Panc1 (cell line): ENCODE measurements at places on chromosomes 1 and 21.

DNA sequence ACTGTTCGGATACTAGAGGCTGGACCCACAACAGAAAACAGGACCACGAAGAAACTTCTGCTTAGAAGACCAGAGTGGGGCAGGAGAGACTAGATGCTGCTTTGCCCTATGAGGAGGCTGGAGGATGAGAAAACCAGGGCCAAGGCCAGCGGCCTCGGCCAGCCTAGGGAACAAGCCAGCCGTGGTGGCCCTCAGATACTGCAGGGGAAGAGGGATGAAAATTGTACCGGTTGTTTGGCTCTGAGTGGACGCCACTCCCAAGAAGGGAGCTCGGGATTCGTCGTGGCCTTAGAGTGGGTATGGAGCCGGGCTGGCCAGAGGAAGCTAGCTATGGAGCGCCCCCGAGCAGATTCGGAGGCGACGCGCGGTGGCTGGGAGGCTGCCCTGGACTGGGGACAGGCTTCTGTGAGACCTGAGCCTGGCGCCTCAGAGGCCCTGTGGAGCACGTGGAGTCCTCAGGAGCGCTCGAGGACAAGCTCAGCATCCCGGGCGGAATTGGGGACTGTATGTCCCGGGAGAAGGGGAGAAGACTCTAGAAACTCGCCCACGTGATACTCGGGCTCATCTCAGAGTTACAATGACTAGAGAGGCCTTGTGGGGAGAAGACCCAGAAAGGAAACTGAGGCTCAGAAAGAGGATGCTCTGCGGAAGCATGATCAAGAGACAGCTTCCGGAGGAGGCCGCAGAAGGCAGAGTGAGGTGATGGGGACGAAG, 2.8 kb downstream of the PRRX1 start:
- DNase-seq = no peak

- no peak for DNase-seq
Measured at GRCh38 chr1:51922040-51922439, 43.5 kb upstream of the NRDC start.

GRCh38 chr1:16183765-16184556, 28.1 kb upstream of the EPHA2 start:
- DNase-seq = no peak

DNA sequence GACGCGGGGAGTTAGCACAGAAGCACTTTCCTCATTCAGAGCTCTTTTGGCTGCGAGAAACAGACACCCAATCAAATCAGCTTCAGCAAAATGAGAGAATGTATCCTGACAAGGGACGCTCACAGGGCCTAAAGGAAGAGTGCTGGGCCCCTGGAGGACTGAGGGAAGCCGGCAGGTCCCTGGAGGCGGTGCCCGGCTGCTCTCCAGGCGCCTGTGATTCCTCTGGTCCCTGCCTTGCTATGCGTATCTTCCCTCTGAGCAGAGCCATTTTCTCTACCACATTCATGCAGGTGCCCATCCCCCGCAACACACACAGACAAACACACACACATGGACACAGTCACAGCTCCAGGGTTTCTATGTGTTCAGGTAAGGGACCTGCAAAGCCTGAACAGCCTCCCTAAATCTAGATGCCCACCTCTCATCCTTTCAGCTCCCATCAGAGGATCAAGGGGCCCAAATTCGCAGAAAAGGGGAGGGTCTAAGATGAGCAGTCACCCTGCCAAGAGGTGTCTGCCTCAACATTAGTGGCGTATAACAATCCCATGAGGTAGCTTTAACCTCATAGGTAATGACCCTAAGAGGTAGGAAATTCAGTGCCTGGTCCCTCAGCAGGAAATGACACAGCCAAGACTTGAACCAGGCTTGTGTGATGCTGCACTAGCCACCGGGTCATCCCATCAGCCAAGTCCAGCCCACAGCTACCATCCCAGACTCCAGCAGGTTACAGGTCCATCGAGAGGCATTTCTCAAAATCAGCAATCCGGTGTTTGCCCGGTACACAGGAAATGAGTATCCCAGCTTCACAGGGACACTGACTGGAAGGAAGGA, 29.0 kb downstream of the PTAFR start:
- DNase-seq = no peak

DNA sequence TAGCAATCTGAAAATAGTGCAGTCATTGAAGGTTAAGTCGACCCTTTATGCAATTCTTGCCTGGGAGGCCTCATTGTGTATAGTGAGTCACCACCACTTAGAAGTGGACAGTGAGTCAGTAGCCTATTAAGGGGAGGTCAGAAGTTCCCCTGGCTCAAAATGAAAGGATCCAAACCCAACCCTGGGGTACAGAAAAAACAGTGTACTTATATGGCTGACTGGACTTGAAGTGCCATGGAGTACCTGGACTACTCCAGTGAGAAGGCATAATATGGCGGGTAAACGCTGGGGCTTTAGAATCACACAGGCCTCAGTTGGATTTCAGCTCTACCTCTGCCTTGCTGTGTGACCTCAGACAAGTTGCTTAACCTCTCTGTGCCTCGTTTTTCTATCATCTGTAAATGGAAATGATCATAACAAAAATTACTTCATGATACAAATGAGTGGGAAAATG, 2.2 kb upstream of the BCL9 start:
- DNase-seq = peak; percentile 58

GRCh38 chr1:87885278-87886025, 556.8 kb downstream of the LMO4 start:
- no peak for DNase-seq

DNA sequence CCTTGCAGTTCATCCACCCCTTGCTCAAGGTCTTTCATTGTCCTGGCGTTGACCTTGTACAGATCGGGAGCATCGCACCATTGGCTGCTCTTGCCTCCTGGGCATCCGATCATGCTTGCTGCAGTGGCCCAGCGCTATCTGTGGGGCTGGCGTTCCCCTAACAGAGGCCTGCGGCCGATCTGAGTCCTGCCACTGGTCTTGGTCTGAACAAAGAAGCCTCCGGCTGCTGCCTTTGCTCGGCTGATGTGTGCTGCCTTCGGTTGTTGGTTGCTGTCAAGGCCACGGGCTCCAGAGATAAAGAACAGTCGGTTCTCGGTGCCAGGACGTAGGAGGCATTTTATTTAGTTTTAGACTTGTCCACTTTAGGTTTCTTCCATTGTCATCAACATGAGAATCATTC, 39.0 kb downstream of the PCNT start:
- no peak for DNase-seq

GRCh38 chr1:43272576-43273571, 3.1 kb downstream of the TMEM125 start:
- no peak for DNase-seq

- no peak for DNase-seq
Measured at GRCh38 chr1:44810101-44810761, 1.9 kb downstream of the BTBD19 start.

DNA sequence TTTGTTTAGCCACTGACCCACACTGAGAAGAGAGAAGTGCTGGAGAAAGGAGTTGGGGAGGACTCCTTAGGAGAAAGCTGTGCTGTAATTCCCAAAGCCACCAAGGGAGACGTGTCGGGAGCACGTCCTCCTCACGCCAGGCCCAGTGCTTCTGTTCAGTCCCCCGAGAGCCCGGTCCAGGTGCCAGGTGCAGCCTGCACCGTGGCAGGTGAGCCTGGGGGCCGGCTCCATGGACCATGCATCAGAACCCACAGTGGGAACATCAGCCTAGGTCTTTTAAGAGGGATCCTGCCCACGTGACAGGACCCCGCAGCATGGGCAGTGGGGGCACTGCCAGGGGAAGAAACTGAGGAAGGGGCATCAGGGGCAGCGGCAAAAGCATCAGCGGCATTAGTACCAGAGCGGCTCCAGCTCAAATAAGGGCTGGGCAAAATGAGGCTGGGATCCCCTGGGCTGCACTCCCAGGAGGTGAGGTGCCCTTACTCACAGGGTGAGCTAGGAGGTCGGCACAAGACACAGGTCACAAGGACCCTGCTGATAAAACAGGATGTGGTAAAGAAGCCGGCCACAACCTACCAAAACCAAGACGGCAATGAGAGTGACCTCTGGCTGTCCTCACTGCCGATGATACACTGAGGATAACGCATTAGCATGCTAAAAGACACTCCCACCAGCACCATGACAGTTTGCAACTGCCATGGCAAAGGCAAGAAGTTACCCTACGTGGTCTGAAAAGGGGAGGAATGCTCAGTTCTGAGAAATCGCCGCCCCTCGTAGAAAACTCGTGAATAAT, 24.6 kb upstream of the PRDM15 start:
- DNase-seq = no peak

DNA sequence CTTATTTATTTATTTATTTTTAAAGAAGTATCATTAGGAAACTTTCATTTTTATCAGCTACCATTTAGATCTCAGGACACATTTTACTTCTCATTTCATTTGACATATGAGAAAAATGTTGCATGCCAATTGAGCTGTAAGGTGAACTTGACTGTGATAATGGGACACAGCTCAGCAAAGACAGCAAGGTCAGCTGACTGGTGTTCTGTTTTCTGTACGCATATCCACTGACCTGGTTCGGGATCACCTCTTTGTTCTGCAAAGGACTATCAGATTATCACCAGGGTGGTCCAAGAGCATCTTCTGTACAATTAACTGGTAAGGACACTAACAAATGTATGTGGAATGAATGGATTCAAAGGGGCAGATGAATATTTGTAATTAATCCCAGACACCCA, 51.9 kb downstream of the TEX35 start:
- no peak for DNase-seq

GRCh38 chr1:111990878-111991718, 1.6 kb upstream of the KCND3 start:
- no peak for DNase-seq

GRCh38 chr1:234676103-234676594, 66.2 kb upstream of the IRF2BP2 start:
- DNase-seq = no peak

GRCh38 chr1:221939607-221940006, 197.7 kb upstream of the DUSP10 start:
- DNase-seq = no peak

DNA sequence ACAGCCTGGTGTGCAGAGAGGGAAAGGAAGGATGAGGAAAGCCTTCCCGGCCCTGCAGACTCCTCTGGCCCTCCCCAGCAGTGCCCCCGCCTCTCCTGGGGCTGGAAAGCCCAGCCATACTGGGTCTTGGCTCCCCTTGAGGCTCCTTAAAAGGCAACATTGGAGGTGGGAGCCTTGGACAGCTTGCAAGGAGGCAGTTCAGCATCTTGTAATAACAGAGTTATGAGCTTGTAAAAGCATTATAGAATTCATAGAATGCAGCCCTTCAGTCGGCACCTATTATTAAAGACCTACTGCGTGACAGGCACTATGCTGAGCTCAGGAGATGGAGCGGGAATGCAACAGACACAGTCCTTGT, 4.2 kb downstream of the TINAGL1 start:
- no peak for DNase-seq

DNA sequence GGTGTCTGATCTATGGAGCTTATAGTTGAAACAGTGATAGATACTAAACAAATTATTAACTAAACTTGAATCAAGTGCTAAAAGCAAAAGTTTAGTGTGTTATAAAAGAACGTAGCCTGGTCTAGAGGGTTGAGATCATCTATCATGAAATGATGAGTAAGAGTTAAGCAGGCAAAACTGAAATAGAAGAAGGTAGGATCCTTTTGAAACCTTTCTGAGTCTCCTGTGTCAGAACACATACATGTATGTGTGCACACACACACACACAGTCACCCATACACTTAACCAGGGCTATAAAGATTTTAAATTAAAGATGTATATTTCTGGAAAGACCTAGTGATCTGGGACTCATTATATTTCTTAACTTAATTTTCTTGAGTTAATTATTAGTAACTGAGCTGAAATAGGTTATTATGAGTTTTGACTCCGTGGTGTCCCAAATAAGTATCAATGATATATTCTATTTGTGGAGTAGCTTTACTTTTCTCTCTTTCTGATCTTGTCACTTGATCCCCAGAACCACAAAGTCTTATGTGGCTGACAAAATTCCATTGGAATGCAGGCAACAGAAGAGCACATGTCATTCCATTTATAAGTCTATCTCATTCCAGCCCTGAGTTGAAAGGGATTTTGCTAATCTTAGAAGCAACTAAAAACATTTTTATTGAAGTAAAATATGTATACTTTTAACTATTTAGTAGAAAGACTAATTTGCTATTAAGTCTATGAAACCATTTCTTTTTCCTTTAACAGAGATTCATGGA, 70.7 kb downstream of the PRRX1 start:
- DNase-seq = no peak

- DNase-seq = no peak
Measured at GRCh38 chr1:209328196-209328595, 255.3 kb upstream of the CAMK1G start.

GRCh38 chr1:51949014-51949702, 41.3 kb downstream of the RAB3B start:
- no peak for DNase-seq

GRCh38 chr1:55054396-55054795, 15.0 kb downstream of the PCSK9 start:
- DNase-seq = no peak

GRCh38 chr1:110696818-110697217, 22.1 kb upstream of the KCNA3 start:
- no peak for DNase-seq

GRCh38 chr1:151436985-151437384, 22.3 kb downstream of the POGZ start:
- no peak for DNase-seq

- DNase-seq = no peak
Measured at GRCh38 chr1:221174330-221174993, 295.2 kb downstream of the HLX start.

DNA sequence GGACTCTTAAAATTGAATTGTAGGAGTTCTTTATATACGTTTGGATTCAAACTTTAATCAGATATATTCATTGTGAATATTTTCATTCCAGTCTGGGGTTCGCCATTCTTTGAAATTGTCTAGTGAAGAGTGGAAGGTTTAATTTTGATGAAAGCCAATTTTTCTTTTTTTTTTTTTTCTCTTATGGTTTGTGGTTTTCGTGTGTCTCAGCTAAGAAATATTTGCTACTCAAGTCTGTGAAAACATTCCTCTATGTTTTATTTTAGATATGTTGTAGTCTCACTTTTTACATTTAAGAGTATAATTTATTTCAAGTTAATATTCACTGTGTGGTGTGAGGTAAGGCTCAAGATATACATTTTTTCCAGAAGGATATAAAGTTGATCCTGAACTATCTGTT, 220.5 kb downstream of the KCNT2 start:
- no peak for DNase-seq

GRCh38 chr1:41241354-41241748, 755 bp downstream of the SCMH1 start:
- DNase-seq = no peak

DNA sequence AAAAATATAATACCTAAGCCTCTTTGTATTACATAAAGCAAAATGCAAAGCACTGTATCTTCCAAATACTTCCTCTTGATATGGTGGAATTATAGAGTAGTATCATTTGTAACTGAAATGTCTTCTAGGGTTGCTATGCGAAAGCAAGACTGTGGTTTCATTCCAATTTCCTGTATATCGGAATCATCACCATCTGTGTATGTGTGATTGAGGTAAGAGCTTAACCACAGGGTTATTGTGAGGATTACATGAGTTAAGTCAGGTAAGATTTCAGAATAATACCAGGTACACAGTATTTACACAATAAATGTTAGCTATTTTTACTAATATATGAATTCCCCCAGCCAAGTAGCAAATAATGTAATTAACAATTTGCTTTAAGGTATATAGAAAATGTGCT, 24.7 kb downstream of the CD53 start:
- no peak for DNase-seq

GRCh38 chr1:18913065-18913835, 10.9 kb upstream of the ALDH4A1 start:
- no peak for DNase-seq

- no peak for DNase-seq
Measured at GRCh38 chr1:181508486-181509165, 25.3 kb downstream of the CACNA1E start.
